ENCODE measurements at places on chromosomes 12 and 14.

DNA sequence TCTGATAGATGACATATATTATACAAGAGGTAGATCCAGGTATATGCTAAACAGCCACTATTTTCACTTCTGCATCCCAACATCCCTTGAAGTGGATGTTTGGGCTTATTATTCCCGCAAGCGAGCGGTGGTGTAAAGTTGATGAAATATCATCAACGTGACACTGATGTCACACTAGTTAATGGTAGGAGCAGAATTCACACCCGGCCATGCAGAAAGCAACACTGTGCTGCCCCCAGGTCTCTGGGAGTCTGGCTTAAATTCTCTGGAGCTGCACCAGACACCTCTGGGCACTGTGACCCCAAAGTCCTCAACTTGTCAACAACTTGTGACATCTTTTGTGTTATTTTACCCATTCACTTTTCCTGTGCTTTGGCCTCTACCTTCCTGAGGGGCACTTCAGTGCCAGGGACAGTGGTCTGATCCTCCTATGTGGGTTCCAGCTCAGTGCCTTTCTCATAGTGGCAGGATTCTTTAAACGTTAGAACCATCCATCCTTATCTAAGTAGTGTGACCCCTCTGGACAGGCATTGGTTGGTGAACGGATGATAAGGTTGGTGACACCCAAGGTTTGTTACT lies 952 bp downstream of the DRAM1 start:
- no peak for DNase-seq

- no peak for DNase-seq
Observed at GRCh38 chr14:96817750-96818666, 20.8 kb downstream of the VRK1 start.

- DNase-seq = no peak
Observed at GRCh38 chr14:105163040-105163742, 5.4 kb downstream of the JAG2 start.

DNA sequence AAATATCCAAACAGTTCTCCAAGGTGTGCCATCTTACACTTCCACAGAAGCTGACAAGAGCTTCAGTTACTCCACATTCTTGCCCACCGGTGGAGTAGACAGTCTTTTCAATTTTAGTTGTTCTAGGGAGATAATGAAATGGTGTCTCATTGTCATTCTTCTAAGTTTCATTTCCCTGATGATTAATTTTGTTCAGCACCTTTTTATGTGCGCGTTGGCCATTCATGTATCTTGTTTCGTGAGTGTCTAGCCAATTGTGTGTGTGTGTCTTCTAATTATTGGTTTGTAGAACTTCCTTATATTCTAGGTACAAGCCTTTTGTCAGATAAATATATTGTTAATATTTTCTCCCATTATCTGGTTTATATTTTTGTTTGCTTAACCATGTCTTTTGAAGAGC lies 63.1 kb downstream of the GLT1D1 start:
- no peak for DNase-seq

- no peak for DNase-seq
Observed at GRCh38 chr12:54593725-54594124, 5.3 kb upstream of the PPP1R1A start.

DNA sequence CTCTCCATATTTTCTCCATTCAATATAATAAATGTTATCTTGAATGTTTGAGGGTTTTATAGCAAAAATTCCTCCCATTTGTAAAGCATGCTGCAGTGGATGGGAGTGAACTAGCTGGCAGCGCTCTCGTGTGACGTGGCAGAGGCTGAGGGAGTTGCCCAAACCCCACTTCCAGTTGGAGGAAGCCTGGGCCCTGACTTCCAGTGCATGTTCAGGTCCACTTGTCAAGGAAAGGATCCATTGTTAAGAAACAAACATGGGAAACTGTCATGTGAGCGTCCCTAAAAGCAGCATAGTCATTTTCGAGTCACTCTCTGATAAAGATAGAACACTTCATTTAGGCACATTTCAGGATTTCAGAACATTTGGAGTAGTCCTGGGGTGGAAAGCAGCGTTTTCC lies 116.6 kb downstream of the SLC25A47 start:
- DNase-seq = peak; percentile 41

DNA sequence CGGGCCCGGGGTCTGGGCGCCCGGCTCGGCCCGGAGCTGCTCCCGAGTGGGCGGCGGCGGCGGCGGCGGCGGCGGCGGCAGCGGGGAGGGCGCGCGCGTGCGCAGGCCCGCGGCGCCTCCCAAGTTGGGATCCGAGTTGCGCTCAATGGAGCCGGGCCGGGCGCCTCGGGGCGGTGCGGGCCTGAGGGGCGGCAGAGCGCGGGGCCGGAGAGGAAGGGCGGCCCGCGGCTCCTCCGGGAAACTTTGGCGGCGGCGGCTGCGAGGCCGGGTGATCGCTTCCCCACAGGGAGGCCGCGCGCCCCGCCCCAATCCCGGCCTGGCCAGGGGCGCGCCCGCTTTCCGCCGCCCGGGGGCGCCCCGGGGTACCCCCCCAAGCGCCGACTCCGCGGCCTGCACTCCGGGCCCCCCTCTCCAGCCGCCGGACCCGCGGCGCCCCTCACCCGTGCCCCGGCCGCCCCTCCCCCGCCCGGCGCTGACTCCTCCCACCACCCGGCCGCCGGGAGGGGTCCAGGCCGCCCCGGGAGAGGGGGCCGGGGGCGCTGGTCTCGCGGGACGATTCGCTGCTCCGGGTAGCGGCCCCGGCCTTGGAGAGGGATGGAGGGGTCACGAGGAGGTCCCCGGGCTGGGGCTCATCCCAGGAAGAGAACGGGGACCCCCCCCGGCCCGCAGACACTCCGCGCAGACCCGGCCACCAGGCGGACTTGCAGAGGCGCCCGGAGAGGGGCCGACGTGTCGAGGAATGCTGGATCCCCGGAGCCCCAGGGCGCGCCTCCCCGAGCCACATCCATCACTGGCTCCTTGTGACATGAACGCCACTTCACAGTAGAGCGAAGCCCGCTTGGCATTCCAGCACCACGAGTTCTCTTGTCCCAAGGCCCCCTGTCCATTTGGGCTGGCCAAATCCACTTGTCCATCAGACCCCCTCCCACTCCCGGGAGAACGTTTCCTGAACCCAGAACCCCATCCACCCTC lies at the start of gene RILPL1:
Gene RILPL1 (minus strand): TSS at position 48 of the 972 bp plus-strand sequence. CDS start 237 bp downstream, outside the sequence.
- DNase-seq = peak; percentile 77

DNA sequence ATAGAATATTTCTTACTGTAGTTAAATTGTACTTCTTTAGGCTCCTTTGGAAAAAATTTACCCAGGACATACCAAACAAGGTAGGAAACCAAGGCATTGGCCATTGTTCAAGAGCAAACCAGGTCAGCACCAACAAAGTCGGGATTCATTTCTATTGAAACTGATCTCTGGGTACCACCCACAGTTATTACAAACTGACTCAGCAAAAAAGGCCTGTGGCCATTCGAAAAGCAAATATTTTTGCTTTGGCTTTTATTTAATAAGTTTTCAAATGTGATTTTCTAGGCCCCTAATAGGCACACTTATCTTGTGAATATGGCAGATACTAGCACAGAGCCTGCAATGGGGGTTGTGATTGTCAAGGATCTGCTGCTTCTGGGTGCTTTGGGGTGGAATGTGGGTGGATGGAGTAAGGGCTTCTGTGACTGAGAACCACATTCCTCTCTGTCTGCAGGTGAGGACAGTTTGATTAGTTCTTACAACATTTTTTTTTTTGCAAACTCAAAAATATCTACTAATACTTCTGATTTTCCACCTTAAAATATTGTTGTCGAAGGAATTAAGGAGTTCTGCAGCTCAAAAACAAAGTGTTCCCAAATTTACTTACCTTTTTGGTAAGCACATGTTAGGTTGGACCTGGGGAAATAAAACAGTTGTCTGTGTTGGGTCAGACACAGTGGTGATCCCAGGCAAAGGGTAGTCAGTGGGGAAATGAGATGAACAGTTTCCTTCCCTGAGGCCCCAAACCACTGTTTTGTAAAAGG lies 45.1 kb downstream of the FLRT2 start:
- DNase-seq = no peak

DNA sequence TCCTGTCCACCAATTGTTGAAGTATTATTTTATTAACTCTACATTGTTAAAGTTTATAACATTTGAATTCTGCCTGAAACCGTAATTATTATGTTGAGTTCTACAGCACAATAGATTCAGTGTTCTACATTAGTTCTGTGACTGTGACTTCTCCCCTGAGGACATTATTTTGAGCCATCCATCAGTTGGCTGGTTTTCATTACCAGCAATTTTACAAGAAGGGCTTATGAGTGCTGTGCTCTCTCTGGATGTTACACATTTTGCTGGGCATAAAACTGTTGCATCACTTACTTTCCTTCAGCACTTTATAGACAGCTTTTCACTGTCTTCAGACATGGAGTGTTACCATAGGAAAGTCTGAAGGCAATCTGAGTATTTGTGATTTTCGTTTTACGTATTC lies 118.2 kb upstream of the KITLG start:
- no peak for DNase-seq

GRCh38 chr12:91126516-91126915 lies 15.2 kb upstream of the LUM start:
- no peak for DNase-seq

- DNase-seq = no peak
Observed at GRCh38 chr12:40793471-40793870, 101.2 kb downstream of the CNTN1 start.

DNA sequence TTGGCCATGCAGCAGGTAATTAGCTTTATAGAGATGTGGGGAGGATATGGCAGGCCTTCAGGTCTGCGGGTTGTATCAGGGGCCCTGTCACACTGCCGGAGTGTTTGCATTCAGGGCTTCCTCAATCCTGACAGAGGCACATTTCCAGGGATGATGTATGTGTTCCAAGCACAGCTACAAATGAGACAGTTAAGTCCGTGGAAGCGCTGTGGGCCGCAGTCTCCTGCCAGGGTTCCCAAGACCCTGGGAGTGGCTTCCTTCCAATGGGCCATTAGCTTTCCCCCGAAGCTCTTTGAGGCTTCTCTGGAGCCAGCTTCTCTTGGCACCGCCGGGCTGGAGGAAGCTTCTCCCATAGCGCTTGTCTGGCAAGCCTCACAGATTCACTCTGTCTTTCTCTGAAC lies 1524.7 kb upstream of the TMEM132C start:
- DNase-seq = no peak

DNA sequence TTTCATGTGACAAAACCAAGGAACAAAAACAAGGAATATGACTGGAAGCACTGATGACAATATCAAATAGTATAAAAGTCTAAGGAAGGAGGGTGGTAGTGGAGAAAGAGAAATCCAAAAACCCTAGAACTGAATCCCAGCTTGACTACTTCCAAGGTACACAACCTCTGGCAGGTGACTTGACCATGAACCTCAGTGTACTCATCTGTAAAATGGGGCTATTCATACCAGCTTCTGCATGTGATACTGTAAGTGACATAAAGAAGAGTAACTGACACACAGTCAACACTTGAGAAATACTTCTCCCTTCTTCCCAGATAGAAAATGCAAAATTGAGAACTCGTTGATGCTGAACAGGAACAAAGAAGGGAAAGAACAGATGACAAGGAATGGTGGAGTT lies 10.3 kb upstream of the DPF3 start:
- DNase-seq = no peak

GRCh38 chr14:55128386-55129085 lies 516 bp upstream of the LGALS3 start:
- DNase-seq = no peak

- peak; percentile 23 for DNase-seq
Observed at GRCh38 chr12:98355322-98355721, 160.1 kb upstream of the TMPO start.

GRCh38 chr12:4796694-4797482 lies 76.7 kb downstream of the GALNT8 start:
- DNase-seq = no peak

DNA sequence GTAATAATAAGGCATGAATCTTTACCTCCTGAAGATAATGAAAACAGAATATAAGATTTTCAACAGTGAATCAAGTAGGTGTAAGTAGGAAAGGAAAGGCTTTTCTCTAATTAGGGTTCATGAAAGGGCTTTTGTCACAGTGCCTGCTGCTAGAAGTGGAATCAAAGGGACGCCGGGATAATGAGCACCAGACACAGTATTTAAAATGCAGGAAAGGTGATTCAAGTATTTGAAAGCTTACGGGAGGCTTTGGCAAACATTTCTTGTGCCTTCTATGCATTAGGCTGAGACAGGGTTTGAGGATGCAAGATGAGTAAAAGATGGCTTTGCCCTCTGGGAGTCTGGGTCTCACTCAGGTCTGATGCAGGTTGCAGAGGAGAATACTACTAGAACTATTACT lies 70.5 kb upstream of the ANO4 start:
- DNase-seq = no peak

DNA sequence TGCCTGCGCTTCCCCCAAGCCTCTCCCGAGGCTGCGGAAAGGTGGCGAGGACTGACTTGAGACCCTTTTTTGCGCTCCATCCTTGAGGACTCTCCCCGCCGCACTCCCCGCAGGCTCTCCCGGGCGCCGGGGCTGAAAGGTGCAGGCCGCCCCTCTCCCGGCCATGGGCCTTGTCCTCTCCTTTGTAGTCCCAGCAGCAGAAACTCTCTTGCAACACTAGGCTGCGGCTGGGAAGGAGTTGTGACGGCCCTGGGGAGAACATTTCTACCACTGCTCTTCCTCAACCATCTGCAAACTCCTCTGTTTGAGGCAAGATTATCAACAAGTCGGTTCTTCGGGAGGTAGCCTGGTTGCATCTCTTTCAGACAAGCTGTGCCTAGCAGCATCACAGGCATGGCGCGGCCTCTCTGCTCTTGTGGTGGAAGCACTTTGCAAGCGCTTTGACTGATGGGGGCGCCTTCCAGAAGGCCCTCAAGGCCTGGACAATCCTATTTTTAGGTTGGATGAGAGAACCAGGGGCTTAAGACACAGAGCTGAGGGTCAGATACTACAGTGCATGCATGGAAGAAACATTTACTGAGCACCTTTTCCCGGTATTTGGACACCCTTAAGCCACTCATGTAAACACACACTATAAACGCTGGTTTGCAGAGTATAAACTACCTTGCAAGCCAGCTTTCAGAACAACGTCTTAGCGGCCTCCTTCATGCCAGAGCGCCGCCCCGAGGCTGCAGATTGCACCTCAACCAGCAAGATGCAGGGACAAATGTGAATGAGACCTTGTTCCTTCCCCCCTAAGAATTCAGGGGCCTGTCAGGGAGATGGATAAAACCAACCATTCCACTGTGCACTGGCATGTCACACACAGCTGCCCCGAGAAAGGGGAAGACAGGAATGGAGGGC lies 1.2 kb upstream of the PRIMA1 start:
- DNase-seq = no peak

- no peak for DNase-seq
Observed at GRCh38 chr14:49479432-49479831, 106.7 kb downstream of the RPS29 start.

- no peak for DNase-seq
Observed at GRCh38 chr12:42056130-42056529, 88.5 kb downstream of the GXYLT1 start.

DNA sequence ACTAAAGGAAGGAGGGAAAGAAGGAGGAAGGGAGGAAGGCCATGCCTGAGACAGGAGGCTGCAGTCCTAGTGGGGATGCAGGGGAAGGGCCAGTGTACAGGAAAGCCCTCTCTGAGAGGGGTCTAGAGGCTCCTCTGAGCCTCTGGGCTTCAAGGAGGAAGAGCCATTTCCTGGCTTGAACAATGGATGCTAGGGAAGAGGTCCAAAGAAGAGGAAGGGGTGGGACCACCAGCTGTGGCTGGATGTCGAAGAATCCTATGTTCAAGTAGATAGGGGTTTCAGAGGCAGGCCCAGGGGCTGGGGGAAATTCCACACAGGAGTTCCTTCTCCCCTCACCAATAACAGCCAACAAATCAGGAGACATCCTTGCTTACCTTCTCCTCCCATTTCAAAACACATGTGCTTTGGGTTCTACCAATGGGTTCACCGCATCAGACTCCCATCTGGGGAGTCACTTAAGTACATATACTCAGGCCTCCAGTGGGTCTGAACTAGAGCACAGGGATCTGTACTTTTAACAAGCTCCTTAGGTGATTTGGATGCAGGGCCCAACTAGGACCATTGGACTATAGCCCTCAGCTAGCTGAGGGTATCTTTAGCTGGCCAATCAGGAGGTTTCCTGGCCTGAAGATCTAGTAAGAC lies 32.4 kb downstream of the PRPF40B start:
- no peak for DNase-seq
